ENCODE measurements at places on chromosomes 2 and 18.

DNA sequence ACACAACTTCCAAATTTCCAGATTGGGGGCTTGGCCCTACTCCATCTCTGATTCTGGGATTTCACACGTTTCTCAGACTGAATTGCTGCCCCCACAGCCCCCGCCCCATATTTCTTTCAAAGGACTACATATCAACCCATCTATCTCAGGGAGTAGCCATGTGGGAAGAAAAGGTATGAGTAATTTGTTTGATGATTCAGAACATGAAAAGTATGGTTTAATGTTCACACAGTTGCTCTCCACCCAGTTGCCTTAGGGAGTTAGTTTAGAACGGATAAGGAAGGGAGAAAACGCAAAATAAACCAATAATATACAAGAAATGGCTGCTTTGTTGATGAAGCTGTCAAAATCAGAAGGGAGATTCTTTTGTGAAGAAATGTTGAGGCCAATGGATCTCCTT lies 145.1 kb downstream of the PIEZO2 start:
- no peak for DNase-seq

GRCh38 chr2:84939426-84940087 lies 31.4 kb upstream of the KCMF1 start:
- peak; percentile 93 for DNase-seq

- DNase-seq = peak; percentile 44
These were observed 2.0 kb downstream of the XPO1 start for GRCh38 chr2:61536180-61536571.

DNA sequence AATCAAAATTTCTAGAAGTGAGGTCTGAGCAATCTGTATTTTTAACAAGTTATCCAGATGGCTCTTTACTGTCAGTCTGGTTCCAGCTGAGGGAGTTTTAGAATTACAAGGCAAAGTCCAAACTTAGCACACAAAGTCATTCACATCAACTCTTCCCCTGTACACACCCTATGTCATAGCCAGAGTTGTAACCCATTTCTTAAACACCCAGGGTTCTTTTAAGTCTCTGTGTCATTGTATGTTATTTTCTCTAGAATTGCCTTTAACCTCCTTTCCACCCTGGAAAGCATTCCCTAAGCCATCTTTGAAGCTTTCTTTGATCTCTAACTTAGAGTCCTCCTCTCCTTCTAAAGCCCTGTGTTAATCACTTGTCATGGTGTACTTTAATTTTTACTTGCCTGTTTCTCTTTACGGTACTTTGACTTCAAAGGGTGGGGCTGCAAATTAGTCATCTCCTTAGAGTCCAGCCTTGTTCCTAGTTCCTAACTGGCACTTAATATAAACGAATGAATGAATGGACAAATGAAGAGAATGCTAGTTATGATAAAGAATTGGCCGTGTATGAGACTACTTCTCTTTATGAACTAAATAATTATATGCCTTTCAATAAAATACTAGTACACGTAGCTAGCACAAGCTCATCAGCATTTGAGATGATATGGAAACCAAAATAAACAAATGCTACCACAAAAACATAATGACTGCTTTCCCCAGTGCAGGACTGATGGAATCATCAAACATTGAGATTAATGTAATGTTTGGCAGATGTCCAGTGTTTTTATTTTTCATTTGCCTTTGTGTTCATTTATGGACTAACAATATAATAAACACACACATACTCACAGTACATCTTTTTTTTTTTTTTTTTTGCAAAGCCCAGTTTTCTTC lies 11.9 kb upstream of the ACTR3 start:
- DNase-seq = no peak

- DNase-seq = no peak
These were observed 115.6 kb upstream of the RMDN2 start for GRCh38 chr2:37809525-37809924.

DNA sequence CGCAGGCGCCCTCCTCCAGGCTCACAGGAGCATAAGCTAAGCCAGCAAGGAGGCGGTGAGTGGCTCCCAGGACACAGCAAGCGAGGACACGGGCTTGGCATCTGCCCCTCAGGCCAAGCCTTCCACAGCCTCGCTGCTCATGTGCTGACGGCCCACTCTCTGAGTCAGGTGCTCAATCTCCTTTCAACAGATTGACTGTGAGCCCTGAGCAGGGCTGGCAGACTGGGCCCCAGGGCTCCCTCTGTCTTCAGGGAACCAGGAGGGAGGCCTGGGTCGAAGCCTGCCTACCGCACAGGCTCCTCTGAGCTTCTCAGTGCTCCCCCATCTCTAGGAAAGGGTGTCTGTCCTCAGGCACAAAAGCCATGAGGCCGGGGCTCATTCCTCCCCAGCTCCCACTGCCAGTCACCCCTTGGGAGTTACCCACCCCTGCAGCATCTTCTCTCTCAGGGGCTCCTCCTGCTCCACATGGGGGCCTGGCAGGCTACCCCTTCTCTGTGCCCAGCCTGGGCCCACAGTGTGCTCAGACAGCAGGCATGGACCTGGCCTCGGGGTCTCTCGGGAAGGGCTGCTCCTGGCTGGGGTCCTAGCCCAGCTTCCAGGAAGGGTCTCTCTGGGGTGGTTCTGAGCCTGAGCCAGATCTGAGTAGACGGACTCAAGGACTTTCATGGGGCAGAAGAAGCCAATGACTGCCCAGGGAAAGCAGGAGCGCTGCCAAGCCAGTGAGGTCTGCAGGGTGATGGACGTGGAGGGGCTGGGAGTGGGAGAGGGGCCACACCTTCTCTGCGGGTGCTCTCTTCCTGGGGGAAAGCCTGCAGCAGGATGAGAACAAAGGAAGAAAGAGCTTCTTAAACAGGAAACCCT lies 138.0 kb upstream of the GPC1 start:
- DNase-seq = peak; percentile 16

- no peak for DNase-seq
These were observed 352.8 kb upstream of the KCNH7 start for GRCh38 chr2:163191372-163191771.

GRCh38 chr2:202695166-202695565 lies 60.4 kb downstream of the FAM117B start:
- no peak for DNase-seq

- peak; percentile 40 for DNase-seq
These were observed 23.9 kb downstream of the CTLA4 start for GRCh38 chr2:203891474-203891873.

DNA sequence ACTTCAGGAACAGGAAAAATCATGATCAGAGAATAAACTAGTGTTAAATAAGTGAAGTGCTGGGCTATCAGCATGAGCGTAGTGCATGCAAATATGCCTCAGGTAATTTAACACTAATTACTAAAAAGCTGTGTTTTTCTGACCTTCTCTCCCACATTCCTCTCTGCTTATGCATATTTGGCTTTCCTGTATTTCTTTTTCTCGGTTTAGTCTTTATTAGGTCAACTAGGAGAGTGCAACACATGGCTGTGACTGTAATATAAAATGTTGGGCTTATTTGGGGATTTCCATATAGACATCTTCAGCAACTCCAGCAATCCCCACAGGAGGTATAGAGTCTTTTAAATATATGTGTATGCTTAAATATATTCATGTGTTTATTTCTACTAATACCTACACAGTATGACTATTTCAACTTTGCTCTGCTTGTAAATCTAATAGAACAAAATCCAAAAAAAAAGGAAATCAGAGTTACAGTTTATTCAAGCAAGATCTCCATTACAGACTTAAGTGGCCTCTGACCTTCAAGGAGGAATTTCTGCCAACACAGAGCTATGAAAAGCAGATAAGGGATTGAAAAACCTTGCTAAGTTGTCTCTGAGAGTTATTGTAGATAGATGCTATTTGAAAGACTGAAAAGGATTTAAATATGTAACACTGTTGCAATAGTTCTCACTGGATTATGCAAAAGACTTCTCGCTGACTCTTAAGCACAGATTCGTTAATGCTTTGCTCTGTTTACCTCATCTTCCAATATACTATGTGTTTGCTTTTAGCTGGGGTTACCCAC lies 359.5 kb upstream of the RGPD4 start:
- no peak for DNase-seq

GRCh38 chr2:58427572-58428095 lies 186.5 kb upstream of the FANCL start:
- DNase-seq = peak; percentile 22

- no peak for DNase-seq
These were observed 124.4 kb downstream of the INHBB start for GRCh38 chr2:120470041-120470965.

DNA sequence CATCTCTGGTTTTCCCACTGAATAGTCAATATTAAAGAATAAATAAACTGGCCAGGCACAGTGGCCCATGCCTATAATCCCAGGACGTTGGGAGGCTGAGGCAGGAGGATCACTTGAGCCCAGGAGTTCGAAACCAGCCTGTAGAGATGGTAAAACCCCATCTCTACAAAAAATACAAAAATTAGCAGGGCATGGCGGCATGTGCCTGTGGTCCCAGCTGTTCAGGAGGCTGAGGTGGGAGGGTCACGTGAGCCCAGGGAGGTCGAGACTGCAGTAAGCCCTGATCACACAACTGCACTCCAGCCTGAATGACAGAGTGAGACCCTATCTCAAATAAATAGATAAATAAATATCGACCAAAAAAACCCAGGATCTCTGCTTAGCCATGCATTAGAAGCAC lies 50.2 kb upstream of the BIN1 start:
- no peak for DNase-seq

GRCh38 chr2:219509780-219510511 lies 4.3 kb upstream of the ASIC4 start:
- DNase-seq = peak; percentile 59

- no peak for DNase-seq
These were observed 74.5 kb downstream of the MIB1 start for GRCh38 chr18:21815101-21815500.

DNA sequence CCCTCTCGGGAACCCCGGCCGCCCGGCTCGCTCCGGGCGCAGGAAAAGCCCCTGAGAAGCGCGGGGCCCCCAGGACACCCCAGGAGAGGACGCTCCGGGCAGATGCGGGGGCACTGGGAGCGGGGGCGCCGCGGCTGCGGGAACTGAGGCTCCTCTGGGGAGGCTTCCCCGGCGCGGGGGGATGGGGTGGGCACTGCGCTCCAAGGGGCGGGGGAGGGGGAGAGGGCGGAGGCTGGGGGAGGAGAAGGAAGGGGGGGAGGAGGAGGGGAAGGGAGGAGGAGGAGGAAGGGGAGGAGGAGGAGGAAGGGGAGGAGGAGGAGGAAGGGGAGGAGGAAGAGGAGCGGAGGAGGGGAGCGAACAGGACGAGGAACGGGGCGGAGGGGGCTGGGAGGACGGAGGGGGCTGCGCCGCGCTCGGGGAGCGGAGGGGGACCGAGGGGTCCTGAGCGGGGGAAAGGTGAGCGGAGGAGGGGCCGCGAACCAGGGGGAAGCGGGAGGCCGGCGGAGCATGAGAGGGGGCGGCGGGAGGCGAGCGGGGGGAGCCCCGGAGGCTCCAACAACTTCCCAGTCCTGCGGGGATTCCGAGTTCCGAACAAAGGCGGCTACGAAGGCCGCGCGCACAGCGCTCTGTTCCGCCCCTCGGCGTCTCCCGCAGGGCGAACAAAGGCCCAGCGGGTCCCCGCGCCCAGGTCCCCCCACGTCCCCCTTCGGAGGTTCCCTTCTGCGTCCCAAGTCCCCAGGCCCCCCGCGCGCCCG lies 742 bp downstream of the PXDN start:
- DNase-seq = peak; percentile 10

- no peak for DNase-seq
These were observed 886.3 kb downstream of the ERBB4 start for GRCh38 chr2:211652327-211652726.

GRCh38 chr2:101956465-101957438 lies 35.0 kb upstream of the IL1R2 start:
- DNase-seq = no peak

DNA sequence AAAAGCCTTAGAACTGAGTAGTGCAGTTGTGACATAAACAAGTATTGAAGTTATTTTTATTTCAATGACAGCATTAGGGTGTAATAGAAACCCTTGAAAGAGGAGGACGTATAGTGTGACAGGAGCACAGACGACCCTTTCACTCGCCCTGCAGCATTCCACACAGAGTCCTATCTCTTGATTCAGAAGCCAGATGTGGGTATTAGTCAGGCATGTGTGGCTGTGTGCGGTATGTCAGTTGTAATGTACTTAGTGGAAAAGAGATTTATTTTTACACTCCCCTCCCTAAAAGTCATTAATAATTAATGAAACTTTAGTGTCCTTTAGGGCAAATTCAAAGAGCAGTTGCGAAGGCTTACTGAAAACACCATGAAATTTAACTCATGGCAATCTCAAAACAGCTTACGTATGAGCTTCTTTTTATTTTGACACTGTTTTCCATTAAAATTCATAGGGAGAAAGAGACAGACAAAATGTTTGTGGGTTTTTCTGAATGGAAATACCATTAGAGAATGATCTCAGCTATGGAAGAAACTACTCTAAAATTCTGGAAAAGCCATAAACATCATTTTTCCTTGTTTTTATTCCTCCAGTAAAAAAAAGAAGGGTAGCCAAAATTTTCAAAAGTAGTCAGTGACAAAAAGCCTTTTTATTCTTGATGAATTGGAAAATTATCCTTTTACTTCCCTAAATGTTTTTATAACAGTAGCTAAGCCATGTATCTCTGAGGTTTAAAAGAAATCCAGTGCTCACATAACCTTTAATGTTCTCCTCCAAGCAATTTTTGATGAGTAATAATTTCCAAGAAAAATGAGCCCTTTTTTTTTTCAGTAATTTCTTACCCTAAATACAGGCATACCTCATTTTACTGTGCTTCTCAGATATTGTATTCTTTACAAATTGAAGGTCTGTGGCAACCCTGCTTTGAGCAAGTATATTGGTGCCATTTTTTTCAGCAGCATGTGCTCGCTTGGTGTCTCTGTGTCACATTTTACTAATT lies 84.0 kb upstream of the DSEL start:
- no peak for DNase-seq

DNA sequence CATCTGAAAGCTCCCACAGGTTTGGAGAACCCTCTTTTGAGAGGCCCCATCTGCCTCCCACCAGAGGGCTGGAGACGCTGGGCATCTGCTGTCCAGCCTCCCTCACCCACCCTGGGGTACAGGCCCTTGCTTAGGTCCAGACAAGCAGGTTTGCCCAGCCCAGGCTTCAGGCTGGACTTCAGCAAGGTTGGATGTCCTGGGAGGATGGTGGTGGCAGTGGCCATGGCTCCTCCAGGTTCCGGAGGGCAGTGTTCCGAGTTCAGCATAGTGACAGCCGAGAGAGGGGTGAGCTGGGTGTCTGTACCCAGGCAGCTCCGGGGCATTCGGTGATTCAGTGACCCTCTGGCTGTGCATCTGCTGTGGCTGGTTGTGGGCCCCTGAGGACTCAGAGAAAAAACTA lies 58.2 kb upstream of the HDAC4 start:
- no peak for DNase-seq

DNA sequence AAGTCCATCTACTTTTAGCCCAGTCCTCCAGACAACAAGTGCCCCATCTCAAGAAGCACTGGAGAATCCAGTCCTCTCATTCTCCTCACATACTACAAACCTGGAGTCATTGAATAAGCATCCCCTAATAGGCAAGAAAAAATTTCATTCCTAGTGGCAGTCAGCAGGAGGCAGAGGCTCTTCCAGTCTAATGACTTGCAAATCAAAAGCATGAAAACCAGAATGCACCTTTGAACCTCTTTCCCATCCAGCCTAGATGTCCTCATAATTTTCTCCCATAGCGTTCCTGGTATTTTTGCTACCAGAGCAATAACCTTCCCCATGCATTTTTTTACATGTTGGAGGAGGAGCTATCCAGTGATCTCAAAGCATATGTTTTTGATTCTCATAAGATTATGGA lies 252.6 kb downstream of the TTC32 start:
- no peak for DNase-seq

- DNase-seq = no peak
These were observed 217.9 kb upstream of the RND3 start for GRCh38 chr2:150705357-150705756.
